MM.1S (cell line): ENCODE measurements at places on chromosomes 5 and 9.

- no peak for DNase-seq
Measured at GRCh38 chr5:174654442-174654841, 69.9 kb upstream of the MSX2 start.

- peak; percentile 45 for DNase-seq
Measured at GRCh38 chr5:176629853-176630680, at the start of the genes EIF4E1B and SNCB. EIF4E1B (plus strand) TSS chr5:176630675; CDS start chr5:176642788, 12,113 bp downstream. SNCB (minus strand) TSS chr5:176630534; CDS start chr5:176629654, 880 bp downstream.

DNA sequence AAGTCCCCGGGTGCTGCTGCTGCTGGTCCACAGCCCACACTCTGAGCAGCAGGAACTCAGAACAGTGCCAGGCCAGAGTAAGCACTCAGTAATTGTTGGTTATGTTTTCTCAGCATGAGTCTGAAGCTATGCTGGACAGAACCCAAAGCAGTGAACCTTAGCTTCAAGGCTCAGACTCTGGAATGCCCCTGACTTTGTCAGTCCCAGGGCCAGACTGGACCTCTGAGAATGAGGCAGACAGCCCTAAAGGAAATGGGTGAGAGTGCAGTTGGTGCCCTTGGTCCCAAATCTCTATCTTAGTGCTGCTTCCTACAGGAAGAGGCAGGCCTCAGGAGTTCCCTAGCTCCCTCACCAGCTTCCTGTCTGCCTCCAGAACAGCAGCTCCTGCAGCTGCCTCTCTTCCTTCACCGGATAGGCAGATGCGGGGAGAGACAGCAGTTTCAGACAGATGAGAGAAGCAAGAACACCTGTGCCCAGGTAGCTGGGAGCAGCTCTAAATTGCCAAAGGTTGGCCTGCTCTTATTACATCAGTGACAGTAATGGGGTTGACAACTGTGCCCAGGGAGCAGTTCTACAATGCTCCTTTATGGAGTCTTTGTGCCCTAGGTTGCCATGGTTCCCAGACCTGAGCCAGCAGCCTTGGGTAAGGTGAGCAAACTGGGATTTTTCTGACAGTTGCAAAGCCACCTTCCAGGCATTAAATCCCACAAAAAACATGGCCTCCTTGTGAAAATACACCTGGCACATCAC lies 82.2 kb upstream of the CXCL14 start:
- DNase-seq = no peak

- DNase-seq = no peak
Measured at GRCh38 chr5:120564013-120564412, 99.9 kb downstream of the PRR16 start.

DNA sequence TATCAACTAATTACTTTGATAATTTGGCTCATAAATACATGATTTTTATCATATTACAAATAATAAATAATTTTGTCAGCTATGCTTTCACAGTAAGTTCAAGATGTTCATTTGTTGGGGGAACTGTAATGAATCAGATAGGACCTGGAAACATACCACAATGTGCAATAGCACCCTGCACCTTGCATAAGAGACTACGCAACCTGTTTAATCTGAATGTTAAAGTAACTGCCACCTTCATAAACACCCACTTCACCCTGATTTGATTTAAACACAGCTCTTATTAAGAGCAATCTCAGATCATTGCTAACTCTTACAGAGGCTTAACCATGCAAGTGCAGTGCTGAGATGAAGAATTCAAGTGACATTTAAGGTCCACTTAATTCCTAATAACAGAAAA lies 69.1 kb upstream of the GABRA1 start:
- no peak for DNase-seq

DNA sequence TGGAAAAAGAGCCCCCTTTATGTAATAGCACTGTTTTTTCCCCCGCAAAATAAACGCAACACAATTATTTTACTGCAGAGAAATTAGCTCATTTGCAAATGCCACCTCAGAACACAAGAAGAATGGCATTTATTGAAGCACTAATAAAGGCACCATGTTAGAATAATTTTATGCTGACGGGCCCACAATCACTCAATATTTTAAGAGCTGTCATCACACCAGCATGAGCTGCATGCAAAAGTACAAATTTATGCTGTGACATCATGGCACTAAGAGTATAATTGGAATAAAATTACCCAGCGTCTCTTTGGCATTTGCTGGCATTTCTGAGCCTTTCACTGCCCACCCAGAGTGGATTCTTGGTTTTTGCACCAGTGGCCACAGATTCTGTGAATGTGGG lies 364.6 kb downstream of the TLE4 start:
- DNase-seq = no peak

DNA sequence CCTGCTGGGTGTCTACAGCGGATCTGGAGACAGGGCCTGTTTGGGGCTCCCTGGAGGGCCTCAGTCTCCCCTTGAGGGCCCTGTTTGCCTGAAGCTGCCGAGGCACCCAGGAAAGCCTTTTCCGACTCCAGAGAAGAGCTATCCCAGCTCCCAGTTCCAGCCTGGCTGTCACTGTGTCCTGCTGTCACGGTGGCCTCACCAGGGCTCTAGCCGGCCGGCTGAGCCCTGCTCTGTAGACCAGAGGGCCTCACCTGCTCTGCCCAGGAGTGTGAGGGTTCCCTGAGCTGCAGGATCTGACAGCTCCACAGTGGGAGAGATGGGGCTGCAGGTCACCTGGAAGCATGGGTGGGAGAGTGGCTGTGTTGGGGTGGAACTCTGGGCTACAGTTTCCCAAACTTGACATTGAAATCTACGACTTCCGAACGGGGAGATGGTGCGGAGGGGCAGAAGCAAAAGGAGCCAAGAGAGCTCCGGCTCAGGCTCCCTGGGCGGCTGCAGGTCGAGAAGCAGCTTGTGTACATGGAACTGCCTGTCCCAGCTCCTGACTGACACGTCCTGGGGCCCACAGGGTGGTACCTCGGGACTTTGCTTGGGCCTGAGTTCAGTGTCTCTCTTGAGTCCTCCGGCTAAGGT lies 94.9 kb downstream of the CACNA1B start:
- no peak for DNase-seq

DNA sequence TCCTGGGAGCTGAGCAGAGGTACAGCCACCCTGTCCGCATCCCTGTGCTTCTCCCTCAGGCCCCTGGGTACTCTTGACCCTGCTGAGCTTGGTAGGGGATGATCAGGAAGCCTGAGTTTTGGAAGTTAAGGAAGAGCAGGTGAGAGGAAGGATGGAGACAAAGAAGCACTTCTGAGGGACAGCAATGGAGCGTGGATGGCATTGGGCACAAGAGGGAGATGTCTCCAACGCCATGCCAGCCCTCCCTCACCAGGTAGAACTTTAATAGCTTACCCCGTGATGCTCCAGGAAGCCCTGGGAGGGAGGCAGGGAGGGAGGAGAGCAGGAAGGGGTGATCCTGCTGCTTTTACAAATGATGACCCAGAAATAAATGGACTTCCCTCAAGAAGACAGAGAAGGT lies 29.9 kb upstream of the SMU1 start:
- DNase-seq = no peak

DNA sequence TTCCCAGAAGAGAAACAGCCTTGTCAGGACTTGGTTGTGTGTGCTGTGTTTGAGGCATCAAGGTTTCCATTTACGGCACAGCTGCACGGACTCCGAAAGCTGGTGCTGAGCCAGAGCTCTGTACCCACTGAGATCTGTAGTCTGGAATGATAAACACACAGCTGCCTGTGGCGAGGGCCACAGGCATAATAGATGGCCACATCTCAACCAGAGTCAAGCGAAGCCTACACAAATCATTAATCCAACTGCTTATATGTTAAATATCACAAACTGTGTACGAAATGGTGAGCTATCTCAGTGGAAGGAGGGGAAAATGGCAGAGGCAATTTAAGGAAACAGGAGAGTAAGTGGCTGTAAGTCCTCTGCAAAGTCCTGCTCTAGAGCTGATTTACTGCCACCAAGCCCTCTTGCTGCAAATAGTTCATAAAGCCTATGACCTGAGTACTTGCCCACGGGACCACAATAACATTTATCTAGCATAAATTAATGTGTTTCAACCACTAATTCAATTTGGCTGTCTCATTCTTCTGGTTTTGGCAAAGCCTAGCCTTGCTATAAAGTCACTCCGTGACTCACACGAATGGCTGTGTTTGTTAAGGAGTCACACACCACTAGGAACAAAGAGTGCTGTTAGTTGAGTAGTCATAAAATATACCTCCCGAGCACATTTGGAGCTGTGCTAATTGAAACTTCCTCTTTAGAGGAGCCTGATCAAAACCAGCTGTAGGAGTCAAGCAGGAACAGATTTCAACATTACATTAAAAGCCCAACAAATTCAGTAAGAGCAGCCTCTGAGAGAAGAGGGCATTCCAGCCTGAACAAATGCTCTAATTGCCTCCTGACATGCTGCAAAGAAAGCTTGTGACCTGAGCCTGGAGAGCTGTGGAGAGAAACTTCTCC lies 738.6 kb upstream of the ZNF608 start:
- DNase-seq = no peak

GRCh38 chr9:133888048-133888808 lies 103.9 kb downstream of the VAV2 start:
- DNase-seq = no peak

- no peak for DNase-seq
Measured at GRCh38 chr5:179203248-179203647, 142.0 kb downstream of the ADAMTS2 start.

- peak; percentile 35 for DNase-seq
Measured at GRCh38 chr5:116360008-116360853, 214.4 kb downstream of the SEMA6A start.

- DNase-seq = no peak
Measured at GRCh38 chr9:26802921-26803320, 89.7 kb downstream of the CAAP1 start.

DNA sequence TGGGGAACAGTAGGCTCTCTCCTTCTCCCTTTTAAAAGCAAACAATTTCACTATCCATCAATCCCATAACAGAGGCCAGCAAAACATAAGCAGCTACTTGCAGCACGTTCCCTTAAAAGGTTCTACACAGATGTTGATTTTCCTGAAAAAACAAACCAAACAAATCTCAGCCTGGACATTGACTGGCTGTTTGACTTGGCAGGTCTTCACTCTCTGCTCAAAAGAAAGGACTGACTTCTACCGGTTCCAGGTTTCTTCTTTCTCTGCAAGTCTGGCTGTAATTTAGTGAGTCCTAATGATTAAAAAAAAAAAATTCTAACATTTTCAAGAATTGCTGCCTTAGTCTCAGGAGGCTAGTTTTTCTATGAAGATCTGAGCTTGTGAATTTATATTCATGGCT lies 203.1 kb upstream of the EFNA5 start:
- DNase-seq = no peak

DNA sequence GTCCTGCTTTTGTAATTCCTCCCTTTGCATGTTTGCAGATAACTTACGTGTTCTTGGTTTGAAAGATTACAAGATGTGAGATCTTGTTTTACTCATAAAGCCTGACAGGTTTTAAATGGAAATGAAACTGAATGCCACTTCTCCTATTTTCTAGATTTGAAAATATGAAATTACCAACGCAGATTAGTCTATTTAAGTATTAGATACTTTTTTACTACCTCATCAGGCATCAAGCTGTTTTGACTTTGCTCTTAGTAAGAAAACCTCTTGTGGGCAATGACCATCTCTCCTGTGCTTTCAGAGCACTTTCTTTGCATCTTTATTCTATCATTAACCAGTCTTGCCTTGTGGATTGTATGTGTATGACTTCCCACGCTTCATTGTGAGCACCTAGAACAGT lies 3.5 kb downstream of the DMXL1 start:
- DNase-seq = peak; percentile 23

DNA sequence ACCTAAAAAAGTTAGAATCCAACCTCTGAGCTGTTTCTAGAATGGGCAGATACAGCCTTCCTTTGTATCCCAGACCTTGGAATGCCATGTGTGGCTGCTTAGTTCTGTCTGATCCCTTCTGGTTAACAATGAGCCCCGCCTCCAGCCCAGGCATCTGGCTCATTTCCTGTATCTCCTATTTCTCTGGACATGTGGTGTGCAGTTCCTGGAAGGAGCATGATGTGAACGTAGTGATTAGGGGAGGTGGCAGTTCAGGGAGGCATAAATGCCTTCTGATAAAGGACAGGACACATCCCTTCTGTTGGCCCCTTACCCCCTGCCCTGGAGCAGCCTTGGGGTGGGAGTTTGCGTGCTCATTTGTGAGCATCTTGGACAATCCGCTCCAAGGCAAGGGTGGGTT lies 243.0 kb downstream of the ZSWIM6 start:
- no peak for DNase-seq

GRCh38 chr9:115042781-115043509 lies 75.0 kb downstream of the TNC start:
- DNase-seq = peak; percentile 9

DNA sequence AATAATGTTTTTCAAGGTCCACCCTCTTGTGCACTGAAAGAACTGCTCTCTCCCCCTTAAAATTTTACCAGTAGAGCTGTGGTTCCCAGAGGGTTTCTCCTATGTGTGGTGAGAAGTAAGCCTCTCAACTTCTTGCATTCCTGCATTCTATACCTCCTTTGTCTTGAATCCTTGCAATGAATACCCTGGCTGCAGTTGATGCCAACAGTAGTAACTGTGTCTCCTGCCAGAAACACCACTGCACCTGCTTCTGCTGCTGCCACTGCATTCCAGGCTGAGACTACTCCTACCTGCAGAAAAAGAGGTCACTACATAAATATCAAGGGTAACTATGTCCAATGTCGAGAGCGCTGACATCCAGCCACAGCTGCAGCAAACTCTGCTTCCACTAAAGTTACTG lies 203.7 kb downstream of the TMEM167A start:
- no peak for DNase-seq

DNA sequence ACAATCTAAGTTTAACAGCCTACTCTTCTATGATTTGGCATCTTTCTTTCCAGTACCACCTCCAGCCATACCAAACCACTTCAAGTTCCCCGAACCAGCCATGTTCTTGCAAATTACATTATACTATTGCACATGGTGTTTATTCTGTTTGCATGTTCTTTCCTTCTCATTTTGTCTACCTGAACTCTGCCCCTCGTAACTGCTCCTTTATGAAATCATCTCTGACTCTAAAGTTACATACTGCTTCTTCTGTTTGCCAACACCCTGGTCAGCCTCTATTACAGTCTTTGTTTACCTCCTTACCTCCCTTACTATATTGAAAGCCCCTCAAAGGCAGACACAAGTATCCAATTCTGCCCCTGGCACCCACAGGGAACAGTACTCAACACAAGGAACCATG lies 6.0 kb downstream of the PPP6C start:
- DNase-seq = no peak

DNA sequence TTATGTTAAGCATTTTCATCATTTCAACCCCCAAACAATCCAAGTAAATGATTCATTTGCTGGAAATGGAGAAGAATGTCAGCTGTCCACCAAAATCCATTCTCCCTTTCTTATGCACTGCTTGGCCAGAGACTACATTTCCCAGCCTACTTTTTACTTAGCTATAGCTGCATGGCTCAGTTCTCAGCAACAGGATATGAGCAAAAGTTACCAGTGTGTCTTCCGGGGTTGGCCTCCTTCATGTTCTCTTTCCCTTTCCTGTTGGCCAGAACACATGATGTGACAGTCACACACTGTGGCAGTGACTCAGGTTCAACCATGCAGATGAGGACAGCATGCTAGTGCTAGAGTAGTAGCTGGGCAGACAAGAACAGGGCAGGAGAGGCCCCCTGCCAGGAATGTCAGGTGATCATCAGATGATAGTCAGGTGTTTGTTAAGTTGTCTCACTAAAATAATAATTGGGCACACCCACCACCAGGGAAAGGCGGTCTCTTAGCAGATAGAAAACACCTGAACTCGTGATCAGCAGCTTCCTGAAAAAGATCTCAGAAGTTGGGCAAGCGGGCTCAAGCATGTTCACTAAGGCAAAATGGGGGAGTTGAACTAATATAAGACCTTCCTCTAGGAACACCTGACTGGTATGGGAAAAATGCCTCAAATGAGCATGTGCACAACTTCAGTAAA lies 12.2 kb downstream of the GPR150 start:
- DNase-seq = peak; percentile 17

GRCh38 chr9:1978941-1979340 lies 36.2 kb upstream of the SMARCA2 start:
- no peak for DNase-seq
